Pancreas (tissue), 10 donors: ENCODE measurements at places on chromosomes 11 and 22.

DNA sequence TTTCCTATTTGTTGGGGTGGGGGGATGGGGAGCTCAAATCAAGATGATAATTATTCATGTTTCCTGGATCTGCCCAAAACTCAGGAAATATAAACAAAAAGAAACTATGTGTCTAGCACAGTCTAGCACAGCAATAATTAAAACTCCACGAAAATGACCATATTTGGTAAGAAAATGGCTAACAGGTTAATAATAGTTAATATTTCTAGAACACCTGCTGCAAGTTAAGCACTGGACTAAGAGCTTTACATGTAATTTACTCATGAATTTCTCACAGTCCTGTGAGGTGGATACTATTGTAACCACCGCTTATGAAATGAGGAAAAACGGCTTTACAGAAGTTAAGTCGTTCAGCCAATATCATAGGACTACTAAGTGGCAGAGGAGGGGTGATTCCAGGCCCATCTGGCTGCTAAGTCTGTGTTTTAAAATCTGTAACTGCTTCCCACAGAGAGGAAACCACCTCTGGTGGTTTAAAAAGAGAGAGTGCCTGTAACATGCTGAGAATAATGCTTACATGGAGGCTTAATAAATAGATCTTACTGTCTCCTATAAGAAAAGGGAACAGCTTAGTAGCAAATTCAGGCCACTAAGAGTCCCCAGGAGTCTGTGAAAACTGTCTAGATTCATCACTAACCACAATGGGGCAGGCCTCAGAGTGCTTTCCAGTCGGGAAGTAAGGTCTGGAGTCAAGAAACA, 11.0 kb upstream of the AMOTL1 start:
- H3K4me1 ChIP-seq: no peaks in the 10 kb centered on the region
- no peak overlapping the region for H3K4me3 ChIP-seq
- DNase-seq: no peak
- no peaks in the 10 kb centered on the region for H3K36me3 ChIP-seq
- no peak overlapping the region for H3K27ac ChIP-seq

DNA sequence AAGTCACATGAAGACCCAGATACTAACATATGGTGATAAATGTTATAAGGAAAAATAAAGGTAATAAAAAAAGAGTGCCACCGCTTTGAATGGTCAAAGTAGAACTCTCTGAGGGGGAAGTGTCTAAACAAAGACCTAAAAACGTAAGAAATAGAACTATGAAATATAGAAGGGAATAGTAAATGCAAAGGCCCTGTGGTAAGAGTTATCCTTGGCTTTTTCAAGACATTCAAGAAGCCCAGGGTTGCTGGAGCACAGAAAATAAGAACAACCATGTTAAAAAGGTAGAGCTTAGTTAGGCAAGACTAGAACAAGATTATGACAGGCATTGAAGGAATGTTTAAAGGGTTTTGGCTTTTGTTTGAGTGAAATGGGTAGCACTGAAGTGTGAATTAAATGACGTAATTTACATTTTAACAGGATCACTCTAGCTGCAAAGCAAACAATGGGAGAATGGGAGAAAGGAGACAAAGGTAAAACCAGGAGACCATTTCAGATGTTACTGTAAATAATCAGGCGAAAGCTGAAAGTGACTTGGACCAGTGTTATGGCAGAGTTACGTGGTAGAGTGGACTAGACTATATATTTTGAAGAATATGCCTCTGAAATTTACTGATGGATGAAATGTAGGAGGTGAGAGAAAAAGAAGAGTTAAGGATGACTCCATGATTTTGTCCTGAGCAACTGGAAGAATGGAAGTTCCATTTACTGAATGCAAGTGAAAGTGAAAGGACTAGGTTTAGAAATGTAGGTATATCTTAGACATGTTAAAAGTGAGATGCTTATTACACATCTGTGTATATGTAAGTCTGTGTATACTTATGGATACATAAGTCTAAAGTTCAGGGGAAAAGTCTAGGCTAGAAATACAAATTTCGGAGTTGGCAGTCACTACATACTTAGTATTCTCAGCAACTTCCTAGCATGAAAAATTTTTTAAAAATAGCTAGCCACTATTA, 28.5 kb downstream of the BTBD10 start:
- H3K27me3 ChIP-seq: no peaks in the 10 kb centered on the region
- H3K4me3 ChIP-seq: no peak overlapping the region
- no peaks in the 10 kb centered on the region for H3K36me3 ChIP-seq
- no peak overlapping the region for H3K27ac ChIP-seq
- no peaks in the 10 kb centered on the region for H3K4me1 ChIP-seq

DNA sequence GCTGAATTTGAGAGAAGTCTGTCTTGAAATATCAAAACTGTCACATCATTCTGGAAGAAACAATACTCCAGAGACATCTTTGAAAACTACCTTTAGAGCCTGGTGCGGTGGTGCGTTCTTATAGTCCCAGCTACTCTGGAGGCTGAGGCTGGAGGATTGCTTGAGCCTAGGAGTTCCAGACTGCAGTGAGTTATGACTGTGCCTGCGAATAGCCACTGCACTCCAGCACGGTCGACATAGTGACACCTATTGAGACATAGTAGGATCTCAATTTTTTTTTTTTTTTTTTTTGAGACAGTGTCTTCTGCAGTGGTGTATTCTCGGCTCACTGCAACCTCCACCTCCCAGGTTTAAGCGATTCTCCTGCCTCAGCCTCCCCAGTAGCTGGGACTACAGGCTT, 11.5 kb upstream of the AIFM3 start:
- H3K4me3 ChIP-seq: no peak overlapping the region
- H3K36me3 ChIP-seq: no peaks in the 10 kb centered on the region
- peaks cover 30% of the 10 kb centered on the region for H3K4me1 ChIP-seq
- H3K27me3 ChIP-seq: no peaks in the 10 kb centered on the region

DNA sequence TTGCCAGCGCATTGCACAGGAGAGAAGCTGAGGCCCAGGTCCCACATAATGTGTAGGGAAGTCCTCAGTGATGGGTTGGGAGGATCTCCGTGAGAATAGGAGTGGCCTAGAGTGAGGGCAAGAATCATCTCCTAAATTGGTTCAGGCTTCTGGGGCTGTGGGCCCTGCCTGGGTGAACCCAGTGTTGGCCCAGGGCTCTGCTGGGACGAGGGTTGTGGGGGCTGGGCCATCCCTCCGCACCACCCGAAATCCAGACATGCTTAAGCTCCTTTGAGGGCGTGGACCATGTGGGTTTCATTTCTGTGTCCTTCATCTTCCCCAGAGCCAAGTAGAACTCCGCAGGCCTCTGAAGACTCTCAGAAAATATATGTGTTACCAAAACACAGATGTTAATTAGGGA, 3.7 kb downstream of the MICALL1 start:
- H3K4me1 ChIP-seq: no peaks in the 10 kb centered on the region
- no peak overlapping the region for H3K27ac ChIP-seq
- DNase-seq: no peak
- H3K27me3 ChIP-seq: no peaks in the 10 kb centered on the region
- peaks cover 8% of the 10 kb centered on the region for H3K36me3 ChIP-seq

GRCh38 chr11:130601141-130601540, 152.7 kb downstream of the ADAMTS15 start:
- no peaks in the 10 kb centered on the region for H3K4me1 ChIP-seq
- no peak for DNase-seq
- no peaks in the 10 kb centered on the region for H3K27me3 ChIP-seq
- H3K4me3 ChIP-seq: no peak overlapping the region
- H3K36me3 ChIP-seq: no peaks in the 10 kb centered on the region

DNA sequence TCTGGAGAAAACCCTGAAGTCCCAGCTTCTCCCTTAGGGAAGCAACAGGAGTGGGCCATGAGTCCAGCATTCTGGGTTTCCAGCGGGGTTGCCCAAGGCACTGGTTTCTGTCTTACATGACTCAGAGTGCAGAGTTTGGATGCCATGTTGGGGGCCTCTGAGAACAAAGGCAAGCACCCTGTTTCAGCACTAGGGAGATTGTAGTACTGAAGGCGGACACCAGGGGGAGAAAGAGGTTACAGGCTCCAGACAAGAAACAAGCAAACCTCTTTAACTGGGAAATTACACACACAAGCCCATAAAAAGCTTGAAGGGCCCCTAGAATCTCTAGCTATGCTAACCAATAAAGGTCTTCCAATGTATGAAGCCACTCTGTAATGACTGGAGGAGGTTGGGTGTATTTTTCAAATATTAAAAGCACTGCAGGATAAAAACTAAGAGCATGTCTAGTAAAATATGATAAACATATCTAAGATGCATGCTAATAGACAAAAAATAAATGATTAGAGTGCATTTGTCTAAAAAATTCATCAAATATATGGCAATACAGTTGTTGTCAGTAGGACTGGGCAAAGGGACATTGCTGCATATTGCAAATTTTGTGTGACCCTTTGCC, 7.1 kb downstream of the MS4A6E start:
- DNase-seq: peak; percentile 60
- H3K27ac ChIP-seq: no peak overlapping the region
- H3K4me1 ChIP-seq: no peaks in the 10 kb centered on the region
- H3K27me3 ChIP-seq: no peaks in the 10 kb centered on the region
- H3K4me3 ChIP-seq: no peak overlapping the region

GRCh38 chr11:86186386-86186785, 58.2 kb upstream of the EED start:
- no peak overlapping the region for H3K4me3 ChIP-seq
- no peak overlapping the region for H3K27ac ChIP-seq
- no peaks in the 10 kb centered on the region for H3K27me3 ChIP-seq
- DNase-seq: no peak
- H3K4me1 ChIP-seq: no peaks in the 10 kb centered on the region
- H3K36me3 ChIP-seq: no peaks in the 10 kb centered on the region

- H3K36me3 ChIP-seq: no peaks in the 10 kb centered on the region
- no peaks in the 10 kb centered on the region for H3K4me1 ChIP-seq
- no peak overlapping the region for H3K27ac ChIP-seq
- no peak overlapping the region for H3K4me3 ChIP-seq
These were observed 73.3 kb upstream of the ISX start for GRCh38 chr22:34992672-34993071.
